ENCODE measurements at places on chromosomes 6 and 20.

DNA sequence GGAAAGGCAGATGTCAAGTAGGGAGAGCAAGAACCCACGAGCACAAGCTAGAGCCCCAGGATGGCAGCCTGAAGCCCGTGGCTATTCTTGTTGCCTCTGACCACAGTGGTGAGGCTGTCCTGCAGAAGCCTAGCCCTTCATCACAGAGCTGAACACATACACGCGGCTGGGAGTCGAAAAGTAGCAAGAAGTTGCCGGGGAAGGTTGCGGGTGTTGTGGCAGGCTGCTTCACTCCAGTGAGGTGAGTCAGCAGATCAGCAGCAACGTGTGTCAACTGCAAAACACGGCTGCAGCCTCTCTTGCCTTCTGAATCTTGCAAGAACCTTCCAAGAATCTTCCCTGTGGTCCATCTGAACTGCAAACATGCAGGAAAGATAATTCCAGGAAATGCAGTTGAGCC, 10.6 kb upstream of the STX16 start:
- DNase-seq = no peak

GRCh38 chr6:130681028-130681427, 146.2 kb upstream of the SMLR1 start:
- no peak for DNase-seq

DNA sequence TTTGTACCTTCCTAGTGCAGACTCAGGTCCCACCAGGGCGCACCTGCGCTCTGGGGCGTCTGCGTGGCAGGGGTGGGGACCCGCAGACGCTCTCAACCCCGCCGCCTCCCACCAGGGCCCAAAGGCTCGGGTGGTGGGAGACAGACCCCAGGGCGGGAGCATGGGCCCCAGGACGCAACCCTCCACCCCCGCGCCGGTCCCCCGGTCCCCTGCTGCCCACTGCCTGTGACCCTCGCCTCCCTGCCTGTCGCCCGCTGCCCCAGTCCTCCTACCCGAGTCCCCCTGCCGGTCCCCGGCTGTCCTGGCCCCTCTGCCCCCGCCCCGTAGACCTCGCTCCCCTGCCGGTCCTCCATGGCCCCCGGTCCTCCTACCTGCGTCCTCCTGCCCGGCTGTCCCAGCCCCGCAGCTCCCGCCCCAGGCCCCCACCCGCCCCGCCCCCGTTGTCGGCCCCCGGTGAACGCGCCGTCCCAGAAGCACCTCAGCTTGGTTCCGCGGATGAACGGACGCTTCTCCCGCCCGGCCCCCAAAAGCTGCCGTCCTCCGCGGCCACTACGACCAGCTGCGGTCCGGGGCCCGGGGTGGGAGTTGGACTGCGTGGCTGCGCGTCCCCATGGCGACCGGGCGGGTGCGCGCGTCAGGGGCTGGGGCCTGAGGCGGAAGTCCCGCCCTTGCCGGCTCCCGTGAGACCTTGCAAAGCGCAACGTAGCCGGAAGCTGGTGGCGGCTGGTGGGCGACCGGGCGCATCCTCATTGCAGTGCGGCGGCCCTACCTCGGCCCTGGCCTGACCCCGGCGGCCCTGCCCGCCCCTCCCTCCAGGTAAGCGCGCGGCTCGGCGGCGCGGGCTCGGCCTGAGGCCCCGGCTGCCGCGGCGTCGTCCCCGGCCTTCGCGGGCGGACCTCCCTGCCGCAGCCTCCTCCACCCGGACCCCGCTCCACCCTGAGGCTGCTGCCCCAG, at the start of gene ARFGAP1:
Gene ARFGAP1, plus strand, starts transcription at position 709 of the 954 bp plus-strand sequence. CDS start 2,768 bp downstream, outside the sequence.
- DNase-seq = peak; percentile 88

- DNase-seq = no peak
Measured at GRCh38 chr6:34709386-34709785, 12.8 kb upstream of the ILRUN start.

- no peak for DNase-seq
Measured at GRCh38 chr6:53199765-53200164, 51.1 kb upstream of the GCM1 start.

DNA sequence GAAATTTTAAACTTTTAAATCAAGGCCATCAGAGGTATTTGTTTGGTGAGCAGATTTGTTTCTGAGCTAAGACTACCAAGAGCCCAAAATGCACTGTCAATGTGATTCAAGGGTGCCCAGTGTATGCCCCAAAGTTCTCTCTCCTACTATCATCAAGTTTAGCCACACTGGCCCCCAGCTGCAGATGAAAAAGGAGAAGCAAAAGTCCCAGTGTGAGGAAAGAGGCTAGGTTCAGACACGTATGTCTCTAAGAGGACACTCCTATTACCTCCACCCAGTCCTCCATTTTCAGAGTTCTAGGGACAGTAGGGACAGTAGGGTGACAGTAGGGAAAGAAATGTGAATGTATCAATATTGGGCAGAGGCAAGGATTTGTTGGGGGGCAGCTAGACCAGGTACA, 230.8 kb downstream of the CD83 start:
- no peak for DNase-seq

GRCh38 chr6:112874881-112875280, 527.8 kb downstream of the RFPL4B start:
- no peak for DNase-seq

GRCh38 chr6:16762550-16763477, 1.6 kb upstream of the ATXN1 start:
- peak; percentile 33 for DNase-seq

GRCh38 chr6:102670735-102671134, 1277.2 kb downstream of the GRIK2 start:
- DNase-seq = no peak

- DNase-seq = no peak
Measured at GRCh38 chr6:71537717-71538116, 249.1 kb downstream of the OGFRL1 start.

GRCh38 chr20:10789386-10789785, 115.6 kb upstream of the JAG1 start:
- no peak for DNase-seq

GRCh38 chr6:85749236-85749635, 106.5 kb upstream of the SYNCRIP start:
- DNase-seq = no peak

DNA sequence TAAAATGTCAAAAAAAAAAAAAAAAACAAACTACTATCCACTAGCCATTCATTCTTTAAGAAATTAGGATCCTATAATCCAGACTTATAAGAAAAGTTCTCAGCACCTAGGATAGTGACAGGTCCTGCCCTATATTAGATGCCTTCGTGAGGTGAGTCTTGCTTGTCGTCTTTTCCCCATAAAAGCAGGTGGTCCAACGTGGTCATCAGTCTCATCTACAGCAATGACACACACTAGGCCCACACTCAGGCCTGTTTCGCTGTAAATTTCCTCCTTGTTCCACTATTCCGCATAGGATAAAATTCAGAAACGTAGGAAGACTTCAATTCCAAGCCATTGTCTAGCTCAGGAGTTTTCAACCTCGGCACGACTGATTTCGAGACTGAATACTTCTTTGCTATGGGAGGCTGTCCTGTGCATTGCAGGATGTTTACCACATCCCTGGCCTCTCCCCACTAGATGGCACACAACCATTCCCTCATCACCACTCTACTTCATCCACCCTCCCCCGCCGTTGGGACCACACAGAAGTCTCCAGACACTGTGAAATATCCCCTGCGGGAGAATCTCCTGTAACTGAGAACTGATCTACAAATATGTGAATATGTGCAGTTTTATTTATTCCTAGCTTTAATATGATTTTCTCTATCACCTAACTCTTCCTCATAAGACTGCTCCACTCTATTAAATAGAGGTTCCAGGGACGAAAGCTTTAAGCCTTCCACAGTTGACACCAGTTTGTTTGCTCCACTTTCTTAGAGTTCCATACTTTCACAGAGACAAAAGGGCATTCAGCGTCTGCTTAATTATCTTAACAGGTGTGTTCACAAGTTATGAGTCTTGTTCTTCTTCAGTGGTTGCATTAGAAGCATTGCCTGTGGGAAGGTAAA, 346.3 kb downstream of the BMP2 start:
- no peak for DNase-seq

DNA sequence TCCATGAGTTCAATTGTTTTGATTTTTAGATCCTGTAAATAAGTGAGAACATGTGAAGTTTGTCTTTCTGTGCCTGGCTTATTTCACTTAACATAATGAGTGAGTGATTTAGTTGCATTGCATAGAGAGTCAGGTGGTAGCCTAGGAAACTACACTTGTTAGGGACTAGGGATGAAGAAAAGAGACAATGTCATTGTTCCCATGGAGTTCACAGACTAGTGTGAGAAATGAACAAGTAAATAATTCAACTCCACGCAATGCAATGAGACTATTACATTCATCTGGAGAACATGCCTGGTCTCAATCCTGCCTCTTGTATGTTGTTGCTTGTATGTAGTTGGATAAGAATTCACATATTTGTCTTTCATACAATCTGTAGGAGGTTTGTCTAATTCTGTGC, 76.3 kb upstream of the B3GAT2 start:
- DNase-seq = no peak

GRCh38 chr20:1357921-1358671, 29.2 kb upstream of the SDCBP2 start:
- peak; percentile 11 for DNase-seq

GRCh38 chr6:8672882-8673281, 237.5 kb upstream of the SLC35B3 start:
- no peak for DNase-seq

DNA sequence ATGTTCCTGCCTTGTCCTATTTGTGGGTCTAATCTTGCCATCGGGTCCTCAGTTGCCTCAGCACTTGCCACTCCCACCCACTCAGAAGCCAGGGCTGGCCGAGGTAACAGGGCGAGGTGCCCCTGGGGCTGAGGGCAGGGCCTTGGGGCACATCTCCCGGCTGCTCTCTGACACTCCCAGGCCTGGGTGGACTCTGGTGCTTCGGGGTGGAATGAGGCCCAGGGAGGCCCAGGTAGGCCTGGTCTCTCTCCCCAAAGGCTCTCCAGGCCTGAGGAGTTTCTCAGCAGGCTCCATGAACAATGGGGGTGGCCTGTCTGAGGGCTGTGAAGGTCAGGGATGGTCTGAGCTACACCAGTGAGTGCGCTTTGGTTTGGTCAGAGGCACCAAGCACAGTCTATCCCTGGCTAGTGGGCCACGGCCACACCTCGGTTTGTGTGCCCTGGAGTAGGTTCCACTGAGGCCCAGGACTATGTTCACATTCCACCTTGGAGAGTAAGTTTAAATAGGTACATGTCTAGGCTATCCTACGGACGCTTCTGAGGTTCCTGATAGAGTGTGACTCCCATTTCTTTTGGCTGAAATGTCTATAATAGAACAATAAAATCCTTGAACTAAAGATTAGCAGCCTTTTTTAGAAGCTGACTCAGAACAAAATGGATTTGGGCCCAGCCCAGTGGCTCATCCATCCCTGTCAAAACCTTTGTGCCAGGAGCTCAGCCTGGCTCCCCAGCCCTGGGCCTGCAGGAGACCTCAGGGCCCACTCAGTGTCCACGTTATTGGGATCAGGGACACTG, 78.8 kb downstream of the SLC24A3 start:
- no peak for DNase-seq

- no peak for DNase-seq
Measured at GRCh38 chr20:25247518-25247955, 348 bp upstream of the PYGB start.

DNA sequence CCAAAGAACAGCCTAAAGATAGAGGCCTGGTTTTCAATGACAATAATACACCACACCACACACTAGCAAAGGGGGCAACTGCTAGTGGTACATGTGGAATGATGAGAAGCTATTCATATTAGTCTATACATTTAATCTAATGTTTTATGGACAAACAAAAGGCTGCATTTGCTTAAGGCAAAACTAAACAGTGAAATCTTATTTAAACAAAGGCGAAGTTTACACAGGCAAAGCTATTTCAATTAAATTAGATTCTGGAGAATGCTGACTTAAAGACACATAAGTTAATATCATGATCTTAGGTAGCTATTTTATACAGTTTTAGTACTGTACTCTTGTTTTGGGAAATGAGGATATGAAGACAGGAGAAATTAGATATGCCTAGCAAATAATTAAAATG, 53.9 kb upstream of the SIM1 start:
- DNase-seq = no peak

DNA sequence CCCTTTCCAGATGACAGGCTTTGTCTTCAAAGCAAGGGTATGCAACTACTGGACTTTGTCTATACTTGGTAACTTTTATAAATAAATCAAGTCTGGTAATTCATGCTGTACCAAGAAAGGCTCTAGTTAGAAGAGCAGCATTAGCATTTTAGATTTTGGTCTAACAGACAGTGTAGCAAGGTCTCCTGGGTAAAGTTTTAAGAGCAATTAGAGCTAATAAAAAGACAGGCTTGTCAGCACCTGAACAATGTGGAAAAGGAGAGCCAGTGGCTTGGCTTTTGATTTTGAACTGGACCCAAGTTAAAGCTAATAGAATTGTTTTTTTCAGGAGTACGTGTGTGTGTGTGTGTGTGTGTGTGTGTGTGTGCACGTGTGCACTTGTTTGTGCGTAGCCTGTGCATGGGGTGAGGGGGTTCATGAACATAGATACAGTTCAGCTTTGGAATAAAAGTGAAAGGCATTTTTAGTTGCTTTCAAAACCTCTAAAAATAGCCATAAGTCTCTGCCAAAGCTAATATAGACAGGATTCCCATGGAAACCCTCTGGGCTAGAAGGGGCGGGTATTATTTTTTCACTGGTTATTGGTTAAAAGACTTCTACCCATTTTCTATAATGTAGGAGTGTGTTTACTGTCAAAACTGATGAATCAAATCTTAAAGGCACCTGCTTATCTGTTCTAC, 138.4 kb downstream of the KCNQ5 start:
- DNase-seq = no peak

GRCh38 chr6:47007657-47008396, 34.3 kb downstream of the ADGRF1 start:
- no peak for DNase-seq

DNA sequence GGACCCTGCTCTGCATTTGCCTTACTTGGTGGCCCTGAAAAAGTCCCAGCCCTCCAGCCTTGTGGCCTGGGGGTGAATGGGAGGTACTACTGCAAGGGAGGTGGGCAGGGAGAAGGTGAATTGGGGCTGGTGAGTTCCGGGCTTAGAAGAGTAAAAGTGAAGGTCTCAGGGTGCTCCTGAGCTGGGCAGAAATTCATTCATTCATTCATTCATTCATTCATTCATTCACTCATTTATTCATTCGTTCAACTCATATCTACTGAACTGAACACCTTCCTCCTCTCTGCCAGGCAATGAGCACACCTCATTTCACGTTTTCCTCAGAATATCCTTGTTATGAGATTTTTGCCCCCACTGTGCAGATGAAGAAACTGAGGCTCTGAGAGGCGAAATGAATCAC, 6.7 kb upstream of the DLGAP4 start:
- DNase-seq = no peak

DNA sequence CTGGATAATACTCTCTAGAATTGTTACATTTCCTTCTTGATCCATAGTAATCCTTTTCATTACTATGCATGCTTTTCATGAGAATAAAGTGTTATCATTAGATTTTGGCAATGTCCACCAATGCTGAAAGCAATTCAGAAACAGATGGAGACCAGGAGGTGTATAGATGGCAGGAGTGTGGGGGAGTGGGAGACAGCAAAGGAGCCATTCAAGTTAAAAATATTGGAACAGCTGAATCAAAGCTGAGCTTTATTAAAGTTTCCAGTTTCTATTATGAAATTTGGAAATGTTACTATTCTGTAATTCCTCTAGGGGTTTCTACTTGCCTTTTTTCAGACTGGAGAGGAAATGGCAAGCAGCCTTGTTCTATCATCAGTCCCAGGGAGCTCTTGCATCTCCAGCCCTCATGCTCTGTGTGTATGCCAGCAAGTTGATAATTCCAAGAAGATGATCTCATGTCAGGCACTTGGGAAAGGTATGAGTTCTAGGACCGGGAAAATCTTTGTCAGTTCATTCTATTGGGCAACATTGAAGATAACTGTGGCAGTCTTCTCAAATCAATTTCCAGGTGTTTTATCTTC, 228.0 kb downstream of the CD109 start:
- DNase-seq = no peak

GRCh38 chr20:31945785-31946184, 6.1 kb downstream of the PDRG1 start:
- no peak for DNase-seq
